IMR-90 (cell line): ENCODE measurements at places on chromosomes 6 and 20. TPM values are rescaled to one million over a fixed set of nuclear protein-coding genes. Genes with fewer than 3 reads are reported as not detected.

GRCh38 chr6:93550551-93551276 lies 131.4 kb upstream of the EPHA7 start:
- H3K4me3 ChIP-seq: no peak overlapping the region
- no peaks in the 10 kb centered on the region for H3K36me3 ChIP-seq
- no peaks in the 10 kb centered on the region for H3K27me3 ChIP-seq
- no peaks in the 10 kb centered on the region for H3K4me1 ChIP-seq
- DNase-seq: no peak

The NHLRC1 gene
- total RNA-seq: 0.83 and 1.1 TPM in 2 replicates

DNA sequence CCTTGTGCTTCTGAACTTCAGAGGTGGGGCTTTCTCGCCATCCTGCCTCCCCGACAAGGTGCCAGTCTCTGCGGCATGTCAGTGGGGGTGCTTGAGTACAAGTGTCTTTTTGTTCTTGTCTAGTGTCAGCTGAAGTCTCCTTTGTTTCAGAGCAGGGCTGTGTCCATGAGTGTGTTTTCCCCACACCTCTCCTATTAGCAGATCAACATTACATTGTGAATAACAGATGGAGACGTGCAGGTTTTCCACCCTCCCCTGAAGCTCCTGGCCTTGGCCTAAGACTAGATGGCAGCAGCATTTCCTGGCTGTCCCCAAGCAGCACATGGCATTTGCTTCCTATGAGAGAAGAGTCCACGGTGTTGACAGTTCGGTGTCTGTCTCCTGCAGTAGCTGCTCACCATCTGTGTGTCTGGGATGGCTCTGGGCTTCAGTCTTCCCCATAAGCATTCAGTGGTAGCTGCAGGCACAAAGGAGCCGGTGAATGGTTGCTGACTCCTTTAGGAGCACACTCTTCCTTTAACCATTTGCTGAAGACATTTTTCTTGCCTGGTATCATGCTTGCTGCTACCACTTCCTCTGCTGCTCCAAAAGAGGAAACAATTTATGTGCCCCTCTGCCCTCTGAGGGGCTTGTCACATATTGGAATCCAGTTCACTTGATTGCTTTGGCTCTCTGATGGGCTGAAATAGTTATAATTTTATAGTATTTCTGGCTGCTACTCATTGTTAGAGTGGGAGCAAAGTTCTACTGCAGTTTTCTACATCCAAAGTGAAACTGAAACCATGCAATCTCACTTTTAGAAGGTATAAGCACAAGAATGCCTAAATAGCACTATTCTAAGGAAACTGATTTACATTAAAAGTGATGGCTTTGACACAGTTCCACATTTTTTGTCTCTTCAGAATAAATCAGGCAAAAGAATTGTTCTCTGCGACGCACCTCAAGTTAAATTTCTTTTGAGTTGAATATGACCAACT lies 913.0 kb downstream of the C6orf118 start:
- no peaks in the 10 kb centered on the region for H3K36me3 ChIP-seq

DNA sequence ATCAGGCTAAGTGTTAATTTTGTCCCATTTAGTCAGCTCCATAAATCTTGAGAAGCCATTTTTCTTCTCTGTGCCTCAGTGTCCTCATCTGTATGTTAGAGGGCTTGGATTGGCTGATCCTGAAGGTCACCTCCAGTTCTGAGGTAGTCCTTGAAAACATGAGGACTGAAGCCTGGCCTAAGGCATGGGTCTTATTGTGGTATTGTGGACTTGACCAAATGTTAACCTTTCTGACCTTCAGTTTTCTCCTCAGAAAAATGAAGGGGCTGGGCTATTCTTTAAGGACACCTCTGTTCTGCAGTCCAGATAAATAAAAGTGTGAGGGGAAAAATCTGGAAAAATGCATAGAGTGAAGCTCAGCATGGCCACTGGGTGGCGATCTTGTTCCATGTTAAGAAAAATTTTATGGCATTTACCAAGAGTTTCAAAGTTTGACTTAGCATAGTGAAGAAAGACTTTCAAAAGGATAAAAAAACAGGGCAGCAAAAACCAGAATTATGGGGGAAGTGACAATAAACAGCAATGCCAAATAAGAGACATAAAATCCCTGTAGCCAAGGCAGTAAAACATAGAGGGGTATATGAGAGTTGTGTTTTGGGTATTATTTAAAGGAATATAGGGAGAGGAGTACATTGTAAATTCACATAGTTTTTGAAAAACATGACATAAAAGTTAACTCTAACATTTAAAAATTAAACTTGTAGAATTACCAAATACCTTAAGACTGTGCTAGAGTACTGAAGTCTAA lies 13.2 kb upstream of the TFB1M start:
- H3K27me3 ChIP-seq: no peaks in the 10 kb centered on the region
- peaks cover 7% of the 10 kb centered on the region; the same call in 1 of the 2 replicates for H3K4me1 ChIP-seq
- no peaks in the 10 kb centered on the region; the same call in 1 of the 2 replicates for H3K36me3 ChIP-seq
- DNase-seq: peak; percentile 78
- H3K27ac ChIP-seq: peak overlapping the region; percentile 83
- no peak overlapping the region for H3K4me3 ChIP-seq

The CTCFL gene
- total RNA-seq: not detected in 2 replicates

The REM1 gene
- total RNA-seq: not detected in 2 replicates

GRCh38 chr6:7107578-7108195 lies at the start of gene RREB1:
Gene RREB1 (plus strand): TSS chr6:7107961. CDS start chr6:7181912, 73,951 bp downstream.
- H3K4me3 ChIP-seq: peak within 1 kb of the TSS; percentile 96
- no peaks in the 10 kb centered on the region for H3K36me3 ChIP-seq
- H3K27me3 ChIP-seq: no peaks in the 10 kb centered on the region
- DNase-seq: peak; percentile 54
- peak within 1 kb of the TSS; percentile 99 for H3K27ac ChIP-seq
- H3K4me1 ChIP-seq: peaks cover 7% of the 10 kb centered on the region

DNA sequence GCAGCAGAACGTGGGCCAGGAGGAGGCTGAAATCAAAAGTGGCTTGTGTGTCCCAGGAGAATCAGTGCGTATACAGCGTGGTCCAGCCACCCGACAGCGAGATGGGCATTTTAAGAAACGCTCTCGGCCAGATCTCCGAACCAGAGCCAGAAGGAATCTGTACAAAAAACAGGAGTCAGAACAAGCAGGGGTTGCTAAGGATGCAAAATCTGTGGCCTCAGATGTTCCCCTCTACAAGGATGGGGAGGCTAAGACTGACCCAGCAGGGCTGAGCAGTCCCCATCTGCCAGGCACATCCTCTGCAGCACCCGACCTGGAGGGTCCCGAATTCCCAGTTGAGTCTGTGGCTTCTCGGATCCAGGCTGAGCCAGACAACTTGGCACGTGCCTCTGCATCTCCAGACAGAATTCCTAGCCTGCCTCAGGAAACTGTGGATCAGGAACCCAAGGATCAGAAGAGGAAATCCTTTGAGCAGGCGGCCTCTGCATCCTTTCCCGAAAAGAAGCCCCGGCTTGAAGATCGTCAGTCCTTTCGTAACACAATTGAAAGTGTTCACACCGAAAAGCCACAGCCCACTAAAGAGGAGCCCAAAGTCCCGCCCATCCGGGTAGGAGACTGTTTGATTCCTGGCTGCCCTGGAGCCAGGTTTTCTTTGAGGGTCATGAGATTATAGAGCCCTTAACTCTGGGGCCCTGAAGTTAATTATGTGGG lies 75.3 kb downstream of the ASXL1 start:
- no peak overlapping the region for H3K4me3 ChIP-seq
- H3K27ac ChIP-seq: no peak overlapping the region
- no peaks in the 10 kb centered on the region for H3K27me3 ChIP-seq
- H3K4me1 ChIP-seq: peaks cover under 1% of the 10 kb centered on the region; the same call in 1 of the 2 replicates

- H3K4me3 ChIP-seq: no peak overlapping the region
- DNase-seq: peak; percentile 27
Measured at GRCh38 chr6:130694606-130695005, 132.6 kb upstream of the SMLR1 start.

GRCh38 chr6:109816452-109817374 lies 125.6 kb downstream of the FIG4 start:
- no peak for DNase-seq
- no peak overlapping the region for H3K27ac ChIP-seq
- H3K27me3 ChIP-seq: no peaks in the 10 kb centered on the region
- no peaks in the 10 kb centered on the region for H3K4me1 ChIP-seq
- no peak overlapping the region for H3K4me3 ChIP-seq

The TCF21 gene
- total RNA-seq: 6.6 and 8.1 TPM in 2 replicates

DNA sequence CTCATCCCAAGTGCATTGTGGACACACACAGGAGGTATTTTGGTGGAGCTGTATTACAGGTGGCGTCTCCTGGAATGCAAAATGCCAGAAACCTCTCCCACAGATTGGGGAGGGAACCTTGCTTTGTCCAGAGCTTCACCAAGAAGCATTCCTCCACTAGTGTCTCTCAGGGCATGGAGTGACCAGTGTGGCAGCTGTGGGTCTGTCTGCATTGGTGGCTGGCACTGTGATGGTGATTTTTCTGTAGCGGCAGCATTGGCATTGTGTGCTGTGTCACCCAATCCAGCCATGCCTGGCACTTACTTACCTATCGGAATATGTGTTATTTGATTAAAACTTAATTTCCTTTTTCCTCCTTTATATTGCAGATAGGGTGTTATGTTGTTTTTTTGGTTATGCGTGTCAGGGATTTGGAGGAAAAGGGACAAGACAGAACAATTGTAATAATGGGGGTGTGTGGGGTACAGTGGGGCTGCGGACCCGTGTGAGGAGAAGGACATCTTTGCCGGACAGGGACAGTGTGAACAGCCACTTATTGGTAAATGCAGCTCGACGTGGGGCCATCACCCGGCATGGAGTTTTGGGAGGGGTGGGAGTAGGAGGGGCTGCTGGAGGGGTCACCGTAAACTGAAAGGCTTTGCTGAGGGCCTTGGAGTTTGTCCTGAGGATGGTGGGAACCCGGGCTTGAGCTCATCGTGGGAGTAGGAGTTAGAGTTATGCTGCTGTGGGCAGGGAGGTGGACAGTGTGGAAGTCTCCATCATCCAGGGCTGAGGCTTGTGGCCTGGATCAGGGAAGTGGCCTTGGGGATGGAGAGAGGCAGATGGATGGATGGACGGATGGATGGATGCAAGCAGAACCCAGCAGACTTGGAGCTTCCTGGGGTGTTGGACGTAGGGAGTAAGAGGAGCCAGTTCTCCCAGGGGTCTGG lies 105.0 kb downstream of the SYCP2 start:
- H3K36me3 ChIP-seq: no peaks in the 10 kb centered on the region
- H3K4me1 ChIP-seq: no peaks in the 10 kb centered on the region
- H3K27me3 ChIP-seq: no peaks in the 10 kb centered on the region; the same call in 1 of the 2 replicates
- H3K4me3 ChIP-seq: no peak overlapping the region

DNA sequence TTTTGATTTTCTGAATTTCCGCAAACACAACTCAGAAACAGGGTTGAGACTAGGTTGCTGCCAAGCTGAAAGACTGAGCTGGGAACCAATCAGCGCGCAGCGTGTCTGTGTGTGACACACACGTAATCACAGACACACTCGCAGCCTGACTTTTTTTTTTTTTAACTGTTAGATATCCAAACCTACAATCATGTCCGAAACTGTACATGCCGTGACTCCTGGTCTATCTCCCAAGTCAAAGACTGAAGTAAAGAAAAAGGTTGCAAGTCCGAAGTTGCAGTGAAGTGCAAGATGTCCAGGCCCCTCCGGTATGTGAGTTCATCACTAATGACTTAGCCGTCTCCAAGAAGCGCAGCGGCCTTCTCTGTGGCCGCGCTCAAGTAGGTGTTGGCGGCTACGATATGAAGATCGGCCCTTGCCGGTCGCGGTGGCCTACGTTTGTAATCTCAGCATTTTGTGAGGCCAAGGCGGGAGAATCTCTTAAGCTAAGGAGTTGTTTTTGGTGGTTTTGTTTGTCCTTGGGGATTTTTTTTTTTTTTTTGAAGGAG lies 108.2 kb downstream of the HFE start:
- H3K4me3 ChIP-seq: peak overlapping the region; percentile 55
- no peaks in the 10 kb centered on the region for H3K36me3 ChIP-seq
- no peaks in the 10 kb centered on the region; the same call in 1 of the 2 replicates for H3K4me1 ChIP-seq
- peak overlapping the region; percentile 86 for H3K27ac ChIP-seq
- H3K27me3 ChIP-seq: no peaks in the 10 kb centered on the region
- peak; percentile 97 for DNase-seq

GRCh38 chr6:138757136-138757535 lies 16.4 kb upstream of the CCDC28A start:
- H3K27ac ChIP-seq: no peak overlapping the region
- no peaks in the 10 kb centered on the region for H3K36me3 ChIP-seq
- no peak for DNase-seq
- no peaks in the 10 kb centered on the region for H3K4me1 ChIP-seq

The EBF4 gene
- under 0.01 and 0.18 TPM in 2 replicates for total RNA-seq

GRCh38 chr6:74690365-74690764 lies 515.5 kb downstream of the COL12A1 start:
- no peaks in the 10 kb centered on the region for H3K27me3 ChIP-seq
- H3K36me3 ChIP-seq: no peaks in the 10 kb centered on the region
- DNase-seq: peak; percentile 36
- no peak overlapping the region for H3K27ac ChIP-seq

The SDCBP2 gene
- total RNA-seq: 0.54 and 0.83 TPM in 2 replicates

- no peak for DNase-seq
- no peak overlapping the region for H3K27ac ChIP-seq
- H3K4me1 ChIP-seq: no peaks in the 10 kb centered on the region
- H3K4me3 ChIP-seq: no peak overlapping the region
- H3K27me3 ChIP-seq: no peaks in the 10 kb centered on the region
- peaks cover 14% of the 10 kb centered on the region for H3K36me3 ChIP-seq
Measured at GRCh38 chr6:105391705-105392104, 11.2 kb downstream of the PREP start.

The PAQR8 gene
- 1.6 and 1.7 TPM in 2 replicates for total RNA-seq

GRCh38 chr6:37200085-37200484 lies 30.1 kb downstream of the PIM1 start:
- no peak overlapping the region for H3K4me3 ChIP-seq
- H3K27me3 ChIP-seq: peaks cover 13% of the 10 kb centered on the region
- peaks cover 2% of the 10 kb centered on the region; the same call in 1 of the 2 replicates for H3K4me1 ChIP-seq
- no peak overlapping the region for H3K27ac ChIP-seq
- no peaks in the 10 kb centered on the region for H3K36me3 ChIP-seq
